Smooth muscle cell of trachea (primary cell): ENCODE measurements at places on chromosomes 6 and 20. TPM values are rescaled to one million over a fixed set of nuclear protein-coding genes. Genes with fewer than 3 reads are reported as not detected.

Gene RBM24
- total RNA-seq, result 0.29 and 2.3 TPM in 2 replicates

Gene ANKRD6
- total RNA-seq, result 1.8 and 2.2 TPM in 2 replicates

Gene ELOVL4
- total RNA-seq, result 5.6 and 8.7 TPM in 2 replicates

Gene BPIFA1
- not detected in 2 replicates for total RNA-seq

Gene SGK2
- 0.83 TPM in 1 of 2 replicates, not detected in the other for total RNA-seq

Gene RAET1L
- not detected in 2 replicates for total RNA-seq

Gene HSPA1L
- total RNA-seq, result 1.5 TPM in 2 replicates

Gene PNRC1
- 66.3 and 68.5 TPM in 2 replicates for total RNA-seq

Gene FHL5
- not detected in 2 replicates for total RNA-seq

Gene HCK
- not detected in 2 replicates for total RNA-seq

Gene DPM1
- 41.7 and 97.3 TPM in 2 replicates for total RNA-seq

Gene ENPP1
- total RNA-seq, result 18.0 and 42.0 TPM in 2 replicates

Gene FKBP1C
- total RNA-seq, result 0.17 and 0.87 TPM in 2 replicates

Gene NPEPL1
- total RNA-seq, result 23.0 and 27.6 TPM in 2 replicates

Gene MROH8
- 1.9 and 3.6 TPM in 2 replicates for total RNA-seq

Gene SLC35F1
- total RNA-seq, result under 0.01 TPM in 1 of 2 replicates, not detected in the other

Gene PTPRT
- total RNA-seq, result not detected in 2 replicates

Gene SLC22A16
- 0.15 TPM in 1 of 2 replicates, not detected in the other for total RNA-seq

Gene DLK2
- 0.66 TPM in 1 of 2 replicates, not detected in the other for total RNA-seq

Gene B3GALT4
- total RNA-seq, result 12.5 and 18.0 TPM in 2 replicates

Gene HNF4A
- not detected in 2 replicates for total RNA-seq

Gene THEMIS
- not detected in 2 replicates for total RNA-seq

Gene C20orf202
- total RNA-seq, result under 0.01 TPM in 2 replicates

Gene ID1
- total RNA-seq, result 80.6 and 268 TPM in 2 replicates

Gene MAP3K7
- total RNA-seq, result 34.1 and 40.9 TPM in 2 replicates
